ENCODE measurements at places on chromosomes 1 and 21.

GRCh38 chr1:68198752-68199151, 33.6 kb downstream of the WLS start:
- DNase-seq, result no peak

DNA sequence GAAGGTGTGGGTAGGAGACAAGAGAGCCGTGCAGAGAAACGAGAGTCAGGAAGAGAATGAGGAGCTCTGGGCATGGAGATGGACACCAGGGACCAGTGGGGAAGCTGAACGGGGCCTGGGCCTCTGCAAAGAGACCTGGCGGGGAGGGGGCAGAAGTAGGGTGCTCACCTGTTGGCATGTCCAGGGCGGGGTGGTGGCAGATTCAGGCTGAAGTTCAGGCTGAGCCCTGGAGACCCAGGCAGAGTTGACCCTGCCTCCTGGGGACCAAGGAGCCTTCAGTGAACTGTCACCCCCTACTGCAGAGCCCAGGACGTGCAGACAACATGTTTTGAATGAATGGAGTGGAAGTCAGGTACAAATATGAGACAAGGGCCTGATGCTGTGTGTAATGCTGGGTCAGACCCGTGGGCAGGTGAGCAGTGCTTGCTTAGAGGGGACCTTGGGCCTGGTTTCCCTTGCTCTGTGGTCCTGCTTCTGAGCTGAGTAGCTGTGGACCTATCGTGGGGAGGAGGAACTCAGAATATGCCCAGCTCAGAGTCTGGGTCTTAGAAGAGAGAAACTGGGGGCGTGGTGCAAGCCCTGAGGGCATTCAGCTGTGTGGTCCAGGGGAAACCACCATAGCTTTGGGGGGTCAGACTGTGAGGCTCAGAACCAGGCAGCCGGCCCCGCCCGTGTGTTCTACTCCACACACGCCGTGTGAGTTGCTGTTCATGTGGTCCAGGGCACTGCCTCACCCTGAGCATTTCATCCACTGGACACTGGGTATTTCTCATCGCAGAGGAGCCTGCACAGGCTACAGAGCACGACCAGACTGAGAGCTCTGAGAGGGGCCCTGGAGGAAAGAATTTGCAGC, 21.3 kb upstream of the UMODL1 start:
- no peak for DNase-seq

DNA sequence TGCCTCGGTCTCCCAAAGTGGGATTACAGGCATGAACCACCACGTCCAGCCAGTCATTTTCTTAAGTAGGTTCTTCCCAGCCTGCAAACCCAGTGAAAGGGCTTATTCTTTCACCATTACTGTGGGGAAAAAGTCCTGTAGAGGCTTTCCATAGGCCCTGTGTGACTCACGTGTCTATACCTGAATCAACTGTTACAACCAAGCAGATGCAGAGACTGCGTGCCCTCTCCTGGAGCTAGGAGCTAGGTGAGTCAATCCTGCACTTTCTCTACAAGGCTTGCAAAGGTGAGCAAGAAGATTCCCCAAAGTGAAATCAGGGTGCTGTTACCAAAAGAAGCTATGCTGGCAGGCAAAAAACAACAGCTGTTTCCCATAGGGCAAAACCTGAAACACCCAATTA, 13.8 kb upstream of the MPZL1 start:
- DNase-seq, result no peak

- DNase-seq, result no peak
Observed at GRCh38 chr1:222767152-222767571, 30.2 kb downstream of the FAM177B start.

GRCh38 chr1:178739285-178740045, 14.4 kb downstream of the RALGPS2 start:
- no peak for DNase-seq

- no peak for DNase-seq
Observed at GRCh38 chr1:223226271-223226670, 83.2 kb upstream of the TLR5 start.

DNA sequence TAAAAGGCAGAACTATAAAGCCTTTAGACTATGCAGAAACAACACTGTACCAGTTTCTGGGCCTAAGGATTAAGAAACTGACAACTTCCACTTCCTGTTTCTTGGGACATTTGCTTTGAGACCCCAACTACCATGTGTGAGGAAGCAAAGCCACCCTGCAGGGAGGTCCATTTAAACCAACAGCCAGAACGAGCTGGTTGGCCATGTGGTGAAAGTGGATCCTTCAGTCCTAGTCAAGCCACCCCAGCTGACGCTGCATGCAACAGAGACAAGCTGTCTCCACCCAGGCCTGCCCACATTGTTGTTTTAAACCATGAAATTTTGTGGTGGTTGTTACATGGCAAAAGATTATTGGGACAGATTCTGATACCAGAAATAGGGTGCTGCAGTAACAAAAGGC, 31.8 kb upstream of the SLFNL1 start:
- no peak for DNase-seq

- no peak for DNase-seq
Observed at GRCh38 chr1:22317231-22317919, 134.3 kb upstream of the ZBTB40 start.

GRCh38 chr1:24544239-24544638, 11.6 kb upstream of the NCMAP start:
- no peak for DNase-seq

DNA sequence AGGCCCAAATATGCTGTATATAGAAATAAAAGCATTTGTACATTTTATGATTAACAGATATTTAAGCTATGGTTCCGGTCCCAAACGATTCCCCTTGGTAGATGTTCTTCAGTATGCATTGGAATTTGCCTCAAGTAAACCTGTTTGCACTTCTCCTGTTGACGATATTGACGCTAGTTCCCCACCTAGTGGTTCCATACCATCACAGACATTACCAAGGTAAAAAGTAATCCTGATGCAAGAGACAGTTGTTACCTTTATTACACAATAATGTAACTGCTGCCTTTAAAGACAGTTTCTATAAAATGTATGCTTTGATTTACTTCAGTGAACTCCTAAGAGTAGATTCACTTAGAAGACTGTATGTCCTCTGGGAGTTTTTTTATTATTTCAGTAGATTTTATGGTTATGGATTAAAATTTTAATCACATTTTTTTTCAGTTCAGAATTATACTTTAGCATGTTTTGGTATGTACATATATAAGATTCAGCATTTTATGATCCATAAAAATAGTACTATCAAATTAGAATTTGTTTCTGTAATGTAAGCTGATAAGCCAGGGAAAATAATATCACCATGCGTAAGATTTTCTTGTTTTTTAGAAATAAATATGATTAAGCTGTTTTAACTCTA, 96.5 kb downstream of the USP25 start:
- DNase-seq, result no peak

GRCh38 chr1:236429715-236430274, 35.7 kb downstream of the EDARADD start:
- no peak for DNase-seq

DNA sequence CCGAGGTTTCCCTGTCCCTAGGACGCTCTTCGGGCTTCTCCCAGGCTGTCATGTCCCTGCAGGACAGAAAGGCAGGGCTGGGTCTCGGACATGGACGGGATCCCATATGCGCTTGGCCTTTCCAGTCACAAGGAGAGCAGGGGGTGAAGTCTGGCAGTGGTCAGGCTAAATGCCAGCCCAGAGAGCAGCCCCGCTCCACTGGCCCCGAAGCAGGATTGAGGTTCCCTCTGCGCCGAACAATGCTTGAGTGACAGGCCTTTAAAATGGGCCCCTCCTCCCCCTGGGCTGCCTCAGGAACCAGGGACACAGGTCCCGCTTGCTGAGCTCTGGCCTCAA, 12.7 kb downstream of the DRAXIN start:
- DNase-seq, result no peak

DNA sequence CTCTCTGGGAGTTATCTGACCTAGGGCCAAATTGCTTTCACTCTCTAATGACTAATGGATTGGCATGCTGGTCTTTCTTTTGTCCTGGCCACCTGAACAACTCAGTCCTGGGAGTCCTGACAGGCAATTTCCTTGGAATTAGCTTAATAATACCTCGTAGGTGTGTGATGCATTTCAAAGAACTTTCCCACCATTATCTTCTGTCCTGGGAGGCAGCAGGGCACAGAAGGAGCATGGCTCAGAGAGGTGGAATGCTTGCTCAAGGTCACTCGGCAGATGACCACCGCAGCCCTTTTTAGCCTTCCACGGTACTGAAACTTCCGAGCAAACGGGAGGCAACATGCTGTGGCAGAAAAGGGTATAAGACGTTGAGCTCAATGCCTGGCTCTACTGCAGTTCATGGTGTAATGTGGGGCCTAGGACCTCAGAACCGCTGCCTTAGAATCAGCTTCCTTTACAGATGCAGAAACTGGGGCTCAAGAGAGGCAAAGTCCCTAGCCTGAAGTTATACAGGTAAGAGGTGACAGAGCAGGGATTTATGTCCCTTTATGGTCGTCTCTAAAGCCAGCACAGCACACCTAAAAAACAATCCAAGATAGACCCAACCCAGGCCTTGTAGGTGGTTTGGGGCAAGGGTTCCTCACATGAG, 3.2 kb downstream of the ID3 start:
- DNase-seq, result no peak

DNA sequence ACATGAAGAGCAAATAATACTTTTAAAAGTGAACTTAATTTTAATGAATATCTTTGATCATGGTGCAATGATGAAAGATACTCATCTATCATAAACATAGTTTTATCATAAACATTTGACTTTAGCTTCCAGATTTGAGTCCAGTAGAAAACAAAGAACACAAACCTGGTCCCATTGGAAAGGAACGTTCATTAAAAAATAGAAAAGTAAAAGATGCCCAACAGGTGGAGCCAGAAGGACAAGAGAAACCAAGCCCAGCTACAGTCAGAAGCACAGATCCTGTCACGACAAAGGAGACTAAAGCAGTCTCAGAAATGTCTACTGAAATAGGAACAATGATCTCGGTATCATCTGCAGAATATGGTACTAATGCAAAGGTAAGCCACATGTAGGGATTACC, 55.6 kb upstream of the MYOCOS start:
- no peak for DNase-seq

DNA sequence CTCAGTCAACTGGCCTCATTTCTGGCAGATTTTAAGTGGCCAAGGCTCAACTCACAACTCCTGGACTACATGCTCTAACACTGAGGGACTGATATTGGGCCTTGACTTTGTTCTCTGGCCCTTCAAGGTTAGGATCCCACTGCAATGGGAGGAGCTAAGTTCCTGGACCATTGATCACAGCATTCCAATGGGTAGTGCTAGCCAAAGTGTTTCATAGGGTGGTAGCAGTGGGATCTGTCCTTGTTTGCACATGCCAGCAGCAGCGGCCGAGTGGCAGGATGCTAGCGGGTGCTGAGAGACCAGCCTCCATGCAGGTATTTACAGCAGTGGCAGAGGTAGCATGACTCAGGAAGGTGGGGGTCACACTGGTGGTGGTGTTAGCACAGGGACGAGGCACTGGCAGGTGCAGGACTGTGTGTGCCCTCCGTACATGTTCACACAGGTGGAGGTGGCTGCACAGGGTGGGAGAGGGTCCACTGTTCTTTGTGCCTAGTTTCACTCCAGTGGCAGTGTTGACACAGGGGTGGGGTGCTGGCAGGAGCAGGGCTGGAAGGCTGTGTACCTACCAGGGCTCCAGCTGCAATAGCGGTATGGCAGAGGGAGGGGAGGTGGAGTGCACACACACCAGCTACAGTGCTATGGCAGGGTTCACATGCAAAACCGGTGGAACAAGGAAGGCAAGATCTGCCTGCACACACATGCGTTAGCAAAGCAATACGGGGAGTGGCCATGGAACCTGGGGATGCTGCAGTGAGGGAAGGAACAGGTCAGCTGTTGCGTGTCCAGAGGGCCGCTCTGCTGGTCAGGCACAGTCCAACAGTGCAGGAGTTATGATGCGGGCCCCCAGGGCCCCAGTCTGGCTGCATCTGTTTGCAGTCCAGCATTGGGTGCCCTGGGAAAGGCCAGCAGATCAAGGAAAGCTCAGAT, 51.7 kb downstream of the COL24A1 start:
- no peak for DNase-seq

DNA sequence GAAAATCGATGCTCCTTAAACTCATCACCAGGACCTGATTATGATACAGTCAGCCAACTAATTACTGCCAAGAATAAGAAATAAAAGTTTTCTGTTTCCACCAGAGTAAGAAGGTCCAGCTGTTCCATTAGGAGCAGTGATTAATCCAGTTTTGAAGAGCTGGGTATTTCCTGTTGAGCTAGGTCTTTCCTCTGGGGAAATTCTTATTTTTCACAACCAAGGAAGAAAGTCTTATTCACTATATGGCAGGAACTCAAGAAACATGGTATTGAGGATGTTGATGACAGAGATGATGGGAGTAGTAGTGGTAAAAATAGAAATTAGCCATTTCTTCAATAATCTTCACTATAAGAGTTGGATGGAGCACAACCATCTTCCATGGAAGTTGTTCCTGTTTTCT, 374.6 kb upstream of the RUNX1 start:
- no peak for DNase-seq

DNA sequence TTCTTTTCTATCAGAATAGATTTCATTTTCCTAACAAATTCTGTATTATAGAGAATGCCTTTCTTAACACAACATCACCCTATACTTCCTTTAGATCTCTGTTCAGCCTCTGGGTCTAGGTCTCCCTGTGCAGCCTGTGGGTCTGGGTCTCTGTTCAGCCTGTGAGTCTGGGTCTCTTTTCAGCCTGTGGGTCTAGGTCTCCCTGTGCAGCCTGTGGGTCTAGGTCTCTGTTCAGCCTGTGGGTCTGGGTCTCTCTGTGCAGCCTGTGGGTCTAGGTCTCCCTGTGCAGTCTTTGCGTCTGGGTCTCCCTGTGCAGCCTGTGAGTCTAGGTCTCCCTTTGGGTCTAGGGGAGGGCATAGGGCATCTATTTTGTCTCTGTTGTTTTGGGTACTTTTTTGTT, 59.6 kb upstream of the DIP2A start:
- DNase-seq, result no peak

DNA sequence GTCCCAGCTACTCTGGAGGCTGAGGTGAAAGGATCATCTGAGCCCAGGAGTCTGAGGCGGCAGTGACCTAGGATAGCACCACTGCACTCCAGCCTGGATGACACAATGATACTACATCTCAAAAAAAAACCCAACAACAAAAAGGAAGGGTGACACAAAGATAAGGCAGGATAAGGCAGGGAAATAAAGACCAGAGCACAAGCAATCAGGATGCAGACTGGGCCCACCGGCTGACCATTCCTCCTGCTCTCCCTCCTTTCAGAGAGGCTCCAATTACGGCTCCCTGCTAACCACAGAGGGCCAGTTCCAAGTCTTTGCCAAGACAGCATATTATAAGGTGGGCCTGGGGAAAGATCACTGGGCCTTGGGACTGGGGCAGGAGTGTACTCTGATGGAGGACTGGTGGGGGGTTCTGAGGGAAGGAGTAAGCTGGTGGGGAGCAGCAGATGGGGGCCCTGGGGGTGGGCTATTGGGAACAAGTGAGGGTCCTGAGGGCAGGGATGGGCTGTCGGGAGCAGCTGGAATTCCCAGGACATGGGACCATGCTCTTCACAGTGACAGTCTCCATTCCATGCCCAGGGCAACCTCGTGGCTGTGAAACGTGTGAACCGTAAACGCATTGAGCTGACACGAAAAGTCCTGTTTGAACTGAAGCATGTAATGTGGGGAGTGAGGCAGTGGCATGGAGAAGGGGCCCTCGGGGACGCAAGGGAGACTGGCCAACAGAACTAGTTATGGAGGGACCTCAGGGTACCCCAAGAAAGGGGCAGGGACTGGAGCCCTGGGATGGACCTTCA, 7.3 kb downstream of the NPR1 start:
- DNase-seq, result no peak
